ENCODE measurements at places on chromosomes 4 and X. TPM values are rescaled to one million over a fixed set of nuclear protein-coding genes. Genes with fewer than 3 reads are reported as not detected.

GRCh38 chr4:140989944-140990343 lies 143.3 kb downstream of the RNF150 start:
- no peak for DNase-seq

- no peak for DNase-seq
Observed at GRCh38 chr4:139902321-139903320, 237.0 kb downstream of the MGST2 start.

DNA sequence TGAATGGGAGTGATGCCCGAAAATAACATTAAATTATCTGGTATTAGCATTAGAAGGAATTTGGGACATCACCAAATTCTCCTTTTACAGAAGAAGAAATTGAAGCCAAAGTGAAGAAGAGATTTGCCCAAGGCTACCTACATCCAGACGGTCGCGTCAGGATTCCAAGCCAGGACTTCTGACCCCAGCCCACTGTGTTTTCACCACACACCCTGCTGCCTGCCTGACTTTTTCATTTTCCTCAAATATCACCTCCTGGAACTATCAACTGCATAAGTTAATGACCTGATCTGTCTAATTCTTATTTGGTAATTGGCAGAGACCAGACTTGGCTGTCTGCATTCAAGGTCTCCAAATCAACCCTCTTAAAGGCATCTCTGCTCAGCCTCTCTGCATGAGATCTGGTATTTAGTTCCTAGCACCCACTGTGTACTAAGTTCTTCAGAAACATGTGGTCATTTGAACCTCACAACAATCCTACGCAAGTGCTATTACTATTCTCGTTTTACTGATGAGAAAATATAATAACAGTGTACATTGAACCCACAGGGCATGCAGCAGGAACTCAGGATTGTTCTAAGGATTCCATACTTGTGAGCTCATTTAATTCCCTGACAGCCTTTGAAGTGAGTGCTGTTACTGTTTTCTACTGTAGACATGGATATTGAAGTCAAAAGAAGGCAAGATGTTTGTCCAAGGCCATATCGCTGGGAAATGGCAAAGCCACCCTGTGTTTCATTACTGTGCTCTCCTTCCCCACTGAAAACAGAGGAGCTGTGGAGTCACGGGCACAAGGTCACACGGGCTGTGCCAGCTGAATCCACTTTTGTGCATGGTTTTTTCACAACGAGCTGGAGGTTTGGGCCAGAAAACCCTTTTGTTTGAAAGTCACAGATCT lies 195.2 kb upstream of the C1QTNF7 start:
- DNase-seq: no peak

Gene UCP1
- not detected for polyA plus RNA-seq

DNA sequence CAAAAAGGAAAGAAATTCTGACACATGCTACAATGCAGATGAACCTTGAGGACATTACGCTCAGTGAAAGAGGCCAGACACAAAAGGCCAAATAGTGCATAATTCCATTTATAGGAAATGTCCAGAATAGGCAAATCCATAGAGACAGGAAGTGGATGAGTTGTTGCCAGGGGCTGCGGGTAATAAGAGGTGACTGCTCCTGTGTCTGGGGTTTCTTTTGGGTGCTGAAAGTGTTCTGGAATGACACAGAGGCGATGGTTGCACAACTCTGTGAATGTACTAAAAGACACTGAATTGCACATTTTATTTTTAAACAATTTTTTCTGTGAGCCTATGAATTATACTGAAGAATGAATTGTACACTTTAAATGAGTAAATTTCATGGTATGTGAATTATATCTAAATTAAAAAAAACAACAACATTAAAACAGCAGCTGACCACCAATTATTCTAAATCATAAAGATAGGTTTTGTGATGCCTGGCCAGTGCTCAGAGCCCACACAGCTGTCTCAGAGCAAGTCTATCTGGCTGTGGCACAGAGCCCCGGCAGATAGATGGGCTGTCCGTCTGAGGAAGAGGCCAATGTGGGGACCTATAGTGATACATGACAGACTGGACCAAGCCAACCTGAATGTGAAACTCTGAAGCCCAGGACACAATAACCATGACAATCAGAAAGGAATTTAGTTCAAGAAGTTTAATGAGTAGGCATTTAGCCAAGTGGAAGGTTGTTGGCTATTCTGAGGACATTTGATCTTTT lies 23.5 kb upstream of the IRAK1 start:
- DNase-seq: no peak

GRCh38 chr4:97656044-97656720 lies 487.1 kb downstream of the STPG2 start:
- DNase-seq: no peak

DNA sequence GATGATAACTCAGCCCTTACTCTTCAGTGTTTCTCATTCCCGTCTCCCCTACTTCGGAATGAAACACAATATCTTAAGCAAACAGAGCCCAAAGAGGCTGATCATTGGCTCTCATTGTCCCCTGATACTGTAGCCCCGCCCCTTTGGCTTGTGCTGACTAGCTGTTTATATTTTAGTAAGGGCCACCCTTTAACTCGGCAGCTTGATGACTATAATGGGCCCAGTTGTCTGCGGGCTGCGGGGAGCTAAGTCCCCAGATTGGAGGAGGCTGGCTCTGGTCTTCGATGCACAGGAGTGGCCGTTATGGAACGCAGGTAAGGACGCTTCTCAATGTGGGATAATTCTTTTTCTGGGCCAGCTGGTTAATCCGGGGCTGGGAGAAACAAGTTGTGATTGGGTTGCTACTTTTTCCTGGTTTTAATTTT lies at the start of gene TRIM2:
TRIM2 (plus strand) TSS at position 197 of the 425 bp plus-strand sequence; CDS start at position 285, 88 bp downstream.
- peak; percentile 93 for DNase-seq

DNA sequence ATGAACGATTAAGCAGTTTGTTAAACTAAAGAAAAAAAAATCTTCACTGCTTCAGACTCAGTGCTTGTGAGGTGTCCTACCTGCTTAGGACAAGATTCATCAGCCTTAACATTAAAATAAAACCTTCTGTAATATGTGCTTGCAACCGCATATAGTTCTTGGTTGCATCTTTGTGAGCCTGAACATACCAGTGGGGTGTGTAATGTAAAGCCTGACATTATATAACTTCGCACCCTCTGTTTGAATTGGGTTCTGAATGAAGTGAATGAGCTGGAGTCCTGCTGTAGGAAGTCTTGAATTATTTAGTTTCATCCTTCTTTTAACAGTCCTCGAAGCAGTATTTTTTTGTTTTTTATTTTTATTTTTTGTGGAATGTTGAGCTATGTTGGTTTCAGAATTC lies 3.1 kb downstream of the KDM6A start:
- DNase-seq: peak; percentile 32

- no peak for DNase-seq
Observed at GRCh38 chrX:122945328-122945727, 238.8 kb upstream of the GRIA3 start.

- no peak for DNase-seq
Observed at GRCh38 chr4:181748581-181748980, 494.6 kb upstream of the TENM3 start.

Gene SLC25A53
- 8.0 TPM for polyA plus RNA-seq

DNA sequence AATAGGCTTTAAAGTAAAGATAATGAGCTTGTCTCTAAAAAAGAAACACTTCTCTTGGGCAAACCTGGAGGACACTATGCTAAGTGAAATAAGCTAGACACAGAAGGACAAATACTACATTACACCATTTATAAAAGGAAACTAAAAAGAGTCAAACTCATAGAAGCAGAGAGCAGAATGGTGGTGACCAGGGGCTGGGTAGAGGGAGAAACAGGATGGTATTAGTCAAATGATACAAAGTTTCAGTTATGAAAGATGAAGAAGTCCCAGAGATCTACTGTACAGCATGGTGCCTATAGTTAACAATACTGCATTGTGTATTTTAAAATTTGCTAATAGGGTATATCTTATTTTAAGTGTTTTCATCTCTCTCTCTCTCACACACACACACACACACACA lies 28.5 kb downstream of the ACSL4 start:
- DNase-seq: no peak

Gene MAP7D3
- 2.4 TPM for polyA plus RNA-seq

- no peak for DNase-seq
Observed at GRCh38 chr4:137425281-137425680, 107.0 kb downstream of the PCDH18 start.

Gene CCNA2
- 4.8 TPM for polyA plus RNA-seq

Gene SSX2B
- polyA plus RNA-seq: not detected

DNA sequence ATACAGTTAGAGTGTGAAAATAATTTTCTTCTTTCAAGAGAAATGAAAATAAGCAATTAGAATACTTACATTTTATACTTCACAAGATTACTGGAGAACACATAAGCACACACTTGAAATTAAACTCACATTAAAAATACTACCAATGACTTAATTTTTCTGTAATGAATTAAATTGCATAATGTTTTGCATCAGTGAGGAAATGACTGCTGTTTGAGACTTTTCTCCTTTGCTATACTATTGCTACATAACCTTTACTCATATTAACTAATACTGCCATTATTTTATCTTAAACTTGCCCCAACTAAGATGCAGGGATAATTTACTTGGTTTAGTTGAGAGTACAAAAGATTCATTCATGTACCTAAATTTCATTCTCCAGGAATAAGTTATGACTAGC lies 590.9 kb downstream of the ARAP2 start:
- DNase-seq: no peak

DNA sequence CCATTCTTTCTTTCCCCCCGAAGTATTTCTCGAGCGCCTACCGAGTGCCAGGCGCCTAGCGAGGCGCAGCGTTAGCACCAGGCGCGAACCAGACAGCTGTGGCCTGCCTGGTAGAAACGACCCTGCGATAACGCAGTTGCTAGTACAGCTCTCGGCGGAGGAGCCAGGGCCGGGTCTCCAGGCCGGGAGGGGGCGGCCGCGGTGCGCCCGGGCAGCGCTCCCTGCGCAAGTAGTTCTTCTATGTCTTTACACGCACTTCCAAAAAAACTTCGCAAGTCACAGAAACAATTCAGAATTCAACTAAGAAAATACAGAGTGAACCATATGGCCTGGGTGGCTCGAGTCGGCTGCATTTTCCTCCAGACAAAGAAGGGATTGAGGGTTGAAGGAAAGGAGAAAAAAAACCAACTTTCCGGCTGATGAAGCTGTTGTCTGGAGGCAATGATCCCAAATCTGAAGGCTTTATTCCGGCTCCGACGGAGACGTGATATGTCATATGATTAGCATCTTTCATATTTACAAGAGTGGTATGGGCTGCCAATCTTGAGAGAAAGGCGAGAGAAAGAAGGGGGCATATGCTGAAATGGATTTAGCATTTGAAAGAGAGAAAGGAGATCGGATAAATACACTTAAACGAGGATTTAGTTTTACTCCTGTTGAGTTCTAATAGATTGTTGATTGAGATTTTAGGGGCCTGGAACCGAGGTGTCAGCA lies 7.2 kb upstream of the NEUROG2 start:
- DNase-seq: peak; percentile 69

- DNase-seq: no peak
Observed at GRCh38 chr4:98571161-98571786, 87.1 kb downstream of the TSPAN5 start.

DNA sequence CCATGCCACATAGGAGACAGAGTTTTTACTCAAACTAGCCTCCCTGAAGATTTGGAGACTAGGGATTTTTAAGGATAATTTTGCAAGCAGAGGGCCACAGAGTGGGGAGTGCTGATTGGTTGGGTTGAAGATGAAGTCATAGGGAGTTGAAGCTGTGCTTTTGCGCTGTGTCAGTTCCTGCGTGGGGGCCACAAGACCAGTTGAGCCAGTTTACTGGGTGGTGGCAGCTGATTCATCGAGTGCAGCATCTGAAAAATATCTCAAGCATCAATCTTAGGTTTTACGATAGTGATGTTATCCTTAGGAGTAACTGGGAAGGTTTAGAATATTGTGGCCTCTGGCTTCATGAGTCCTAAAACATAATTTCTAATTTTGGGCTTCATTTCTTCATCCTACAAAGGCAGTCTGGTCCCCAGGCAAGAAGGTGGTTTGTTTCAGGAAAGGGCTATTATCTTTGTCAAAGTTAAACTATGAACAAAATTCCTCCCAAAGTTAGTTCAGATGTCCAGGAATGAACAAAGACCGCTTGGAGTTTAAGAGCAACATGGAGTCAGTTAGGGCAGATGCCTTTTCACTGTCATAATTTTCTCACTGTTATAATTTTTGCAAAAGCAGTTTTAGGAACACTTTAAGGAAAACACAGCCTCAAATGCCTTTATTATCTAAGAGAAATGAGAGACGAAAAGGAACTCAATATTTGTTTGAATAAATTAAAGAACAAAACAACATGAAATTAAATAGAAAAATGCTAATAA lies 960.8 kb upstream of the PRKX start:
- no peak for DNase-seq

Gene FGFBP1
- polyA plus RNA-seq: 105 TPM

Gene CT47B1
- not detected for polyA plus RNA-seq

Gene EXOC1L
- not detected for polyA plus RNA-seq

Gene OPRPN
- not detected for polyA plus RNA-seq

DNA sequence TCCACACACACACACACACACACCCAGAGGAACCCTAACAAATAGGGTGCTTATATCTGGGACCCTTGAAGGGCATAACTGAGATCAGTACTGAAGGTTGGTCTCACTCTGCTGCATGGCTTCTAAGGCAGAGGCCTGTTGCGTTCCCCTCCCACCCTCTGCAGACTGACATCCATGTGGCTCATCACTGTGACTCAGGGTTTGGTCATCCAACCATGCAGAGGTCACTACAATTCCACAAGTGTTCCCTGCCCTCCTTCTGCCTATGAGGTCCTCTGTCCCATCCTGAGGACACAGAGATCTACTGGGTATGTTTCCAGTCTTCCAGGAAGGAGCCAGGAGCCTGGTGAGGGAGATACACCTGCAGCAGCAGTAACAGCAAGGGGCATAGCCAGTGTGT lies 55.8 kb downstream of the XAGE2 start:
- no peak for DNase-seq

Gene ADGRL3
- polyA plus RNA-seq: 2.0 TPM

DNA sequence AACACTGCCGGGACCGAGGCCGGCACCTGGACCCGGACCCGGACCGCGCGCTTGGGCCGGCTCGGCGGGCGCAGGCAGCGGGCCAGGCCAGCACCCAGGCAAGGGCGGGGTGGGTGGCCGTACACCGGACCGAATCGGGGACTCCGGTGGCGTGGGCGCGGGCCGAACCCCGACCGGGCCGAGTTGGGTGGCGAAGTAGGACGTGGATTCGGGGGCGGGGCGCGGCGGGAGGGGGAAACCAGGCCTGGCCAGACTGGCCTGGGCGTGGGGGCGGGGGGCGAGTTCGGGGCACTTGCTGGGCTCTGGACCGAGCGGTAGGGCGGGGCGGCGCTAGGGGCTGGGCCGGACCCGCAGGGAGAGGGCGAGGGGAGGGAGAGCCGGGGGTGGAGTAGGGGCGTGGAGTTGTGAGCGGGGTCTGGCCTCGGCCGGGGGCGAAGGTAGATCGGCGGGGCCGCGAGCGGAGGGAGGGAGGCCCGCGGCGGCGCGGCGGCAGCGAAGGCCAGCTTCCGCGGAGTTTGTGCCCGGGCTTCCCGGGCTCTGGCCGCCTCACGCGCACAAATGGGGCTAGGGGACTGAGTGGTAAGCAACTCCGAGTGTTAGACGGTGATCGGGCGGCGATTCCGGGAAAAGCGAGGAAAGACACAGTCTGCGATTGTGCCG lies 1.8 kb upstream of the BCORL1 start:
- DNase-seq: peak; percentile 59
